ENCODE measurements at places on chromosomes 3 and 15. TPM values are rescaled to one million over a fixed set of nuclear protein-coding genes. Genes with fewer than 3 reads are reported as not detected.
A peak's percentile ranks its signal among the peaks of the same experiment; 100 is the strongest.

The SNTN gene
- not detected for total RNA-seq

The IL5RA gene
- not detected for total RNA-seq

The RASL12 gene
- total RNA-seq: 0.36 TPM

The GPR149 gene
- not detected for total RNA-seq

- H3K27ac ChIP-seq: no peak overlapping the region
- no peaks in the 10 kb centered on the region for H3K36me3 ChIP-seq
- H3K4me1 ChIP-seq: no peaks in the 10 kb centered on the region
- no peaks in the 10 kb centered on the region for H3K27me3 ChIP-seq
Observed at GRCh38 chr3:96466441-96466840, 348.0 kb upstream of the EPHA6 start.

GRCh38 chr3:81003817-81004216 lies 757.6 kb downstream of the GBE1 start:
- H3K4me1 ChIP-seq: no peaks in the 10 kb centered on the region
- no peaks in the 10 kb centered on the region for H3K27me3 ChIP-seq
- no peak for DNase-seq
- no peak overlapping the region for H3K4me3 ChIP-seq

GRCh38 chr3:127711021-127711695 lies 38.4 kb downstream of the ABTB1 start:
- H3K27ac ChIP-seq: no peak overlapping the region
- DNase-seq: no peak
- no peak overlapping the region for H3K4me3 ChIP-seq
- no peaks in the 10 kb centered on the region for H3K27me3 ChIP-seq
- peaks cover 6% of the 10 kb centered on the region for H3K4me1 ChIP-seq

DNA sequence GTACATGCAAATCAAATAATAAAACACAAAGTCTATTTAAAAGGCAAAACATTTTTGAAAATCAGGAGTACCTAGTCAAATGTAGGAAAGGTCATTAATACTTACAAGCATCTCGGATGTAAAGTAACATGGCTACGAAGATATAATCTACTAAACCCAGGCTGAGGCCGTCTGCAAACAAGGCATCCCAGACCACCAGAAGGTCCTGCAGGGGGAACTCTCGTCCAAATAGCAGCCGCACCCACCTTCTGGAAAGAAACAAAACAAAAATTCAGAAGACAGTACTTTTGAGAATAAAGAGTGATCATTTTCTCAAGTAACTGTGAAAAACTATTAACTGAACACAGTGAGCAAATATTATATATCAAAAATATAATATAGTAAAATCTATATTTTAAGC lies 423.1 kb downstream of the PLCL2 start:
- DNase-seq: no peak
- H3K27ac ChIP-seq: no peak overlapping the region
- H3K4me3 ChIP-seq: no peak overlapping the region
- no peaks in the 10 kb centered on the region for H3K27me3 ChIP-seq

DNA sequence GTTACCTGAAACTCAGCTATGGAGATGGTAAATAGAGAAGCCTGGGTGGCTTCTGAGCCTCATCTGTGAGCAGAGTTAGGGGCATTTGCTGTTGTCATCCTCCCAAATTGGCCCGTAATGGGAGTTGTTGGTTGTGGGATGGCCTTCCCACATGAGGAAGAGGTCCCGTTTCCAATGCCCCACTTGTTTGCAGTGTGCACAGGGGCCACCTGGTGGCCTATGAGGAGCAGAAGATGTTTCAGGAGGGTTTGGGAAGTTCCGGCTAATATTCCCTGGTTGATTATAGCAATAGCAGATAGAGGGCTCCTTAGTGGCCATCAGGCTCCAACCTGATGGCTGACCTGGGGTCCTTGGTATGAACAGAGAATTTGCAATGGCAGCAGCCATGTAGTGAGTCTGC lies 1546.5 kb downstream of the OTOL1 start:
- peak; percentile 72 for DNase-seq
- no peaks in the 10 kb centered on the region for H3K36me3 ChIP-seq
- H3K4me1 ChIP-seq: no peaks in the 10 kb centered on the region
- H3K27me3 ChIP-seq: no peaks in the 10 kb centered on the region

GRCh38 chr3:42655980-42656679 lies 2.6 kb downstream of the ZBTB47 start:
- DNase-seq: peak; percentile 99
- H3K36me3 ChIP-seq: peaks cover 12% of the 10 kb centered on the region
- peak overlapping the region; percentile 28 for H3K27ac ChIP-seq
- H3K4me1 ChIP-seq: peaks cover 53% of the 10 kb centered on the region
- H3K27me3 ChIP-seq: no peaks in the 10 kb centered on the region

- H3K4me1 ChIP-seq: peaks cover 16% of the 10 kb centered on the region
- H3K27me3 ChIP-seq: no peaks in the 10 kb centered on the region
- H3K4me3 ChIP-seq: peak overlapping the region; percentile 86
Observed at GRCh38 chr15:74906067-74906449, 593 bp downstream of the FAM219B start.

GRCh38 chr15:28093752-28094535 lies 5.2 kb downstream of the OCA2 start:
- no peaks in the 10 kb centered on the region for H3K36me3 ChIP-seq
- no peak overlapping the region for H3K27ac ChIP-seq
- peaks cover 41% of the 10 kb centered on the region for H3K27me3 ChIP-seq
- no peak overlapping the region for H3K4me3 ChIP-seq
- DNase-seq: no peak
- H3K4me1 ChIP-seq: peaks cover 12% of the 10 kb centered on the region

Measured in osteoblast (primary cell).